ENCODE measurements at places on chromosomes 13 and 19.

GRCh38 chr19:23394511-23394910 is 760 bp downstream of the ZNF91 start:
- no peak for DNase-seq

DNA sequence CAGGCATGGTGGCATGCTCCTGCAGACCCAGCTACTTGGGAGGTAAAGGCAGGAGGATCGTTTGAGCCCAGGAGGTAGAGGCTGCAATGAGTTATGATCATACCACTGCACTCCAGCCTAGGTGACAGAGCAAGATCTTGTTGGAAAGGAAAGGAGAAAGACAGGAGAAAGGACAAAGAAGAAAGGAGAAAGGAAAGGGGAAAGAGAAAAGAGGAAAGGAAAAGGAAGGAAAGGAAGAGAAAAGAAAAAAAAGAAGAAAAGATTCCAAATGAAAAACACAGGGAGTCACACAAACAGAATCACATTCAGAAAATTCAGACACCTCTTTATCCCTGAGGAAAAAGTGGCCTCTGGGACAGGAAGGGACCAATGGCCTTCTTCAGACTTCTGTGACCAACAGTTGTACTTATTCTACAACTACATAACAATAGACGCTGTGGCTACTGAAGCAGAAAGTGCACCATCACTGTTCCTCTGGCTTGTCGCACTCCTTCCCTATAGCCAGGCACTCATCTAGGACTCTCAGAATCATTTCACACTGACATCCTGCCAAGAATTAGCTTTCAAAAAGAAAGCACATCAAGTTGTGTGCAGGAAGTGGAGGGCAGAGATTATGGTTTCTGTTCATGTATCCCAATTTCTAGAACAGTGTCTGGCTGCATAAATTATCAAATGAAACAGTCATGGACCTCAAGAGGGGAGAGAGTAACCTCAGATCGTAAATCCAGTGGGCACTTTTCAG is 5.9 kb downstream of the MTMR6 start:
- no peak for DNase-seq

- no peak for DNase-seq
Observed at GRCh38 chr13:108827646-108828045, 198.2 kb downstream of the MYO16 start.

GRCh38 chr19:34393031-34393430 is 11.2 kb upstream of the PDCD2L start:
- no peak for DNase-seq

DNA sequence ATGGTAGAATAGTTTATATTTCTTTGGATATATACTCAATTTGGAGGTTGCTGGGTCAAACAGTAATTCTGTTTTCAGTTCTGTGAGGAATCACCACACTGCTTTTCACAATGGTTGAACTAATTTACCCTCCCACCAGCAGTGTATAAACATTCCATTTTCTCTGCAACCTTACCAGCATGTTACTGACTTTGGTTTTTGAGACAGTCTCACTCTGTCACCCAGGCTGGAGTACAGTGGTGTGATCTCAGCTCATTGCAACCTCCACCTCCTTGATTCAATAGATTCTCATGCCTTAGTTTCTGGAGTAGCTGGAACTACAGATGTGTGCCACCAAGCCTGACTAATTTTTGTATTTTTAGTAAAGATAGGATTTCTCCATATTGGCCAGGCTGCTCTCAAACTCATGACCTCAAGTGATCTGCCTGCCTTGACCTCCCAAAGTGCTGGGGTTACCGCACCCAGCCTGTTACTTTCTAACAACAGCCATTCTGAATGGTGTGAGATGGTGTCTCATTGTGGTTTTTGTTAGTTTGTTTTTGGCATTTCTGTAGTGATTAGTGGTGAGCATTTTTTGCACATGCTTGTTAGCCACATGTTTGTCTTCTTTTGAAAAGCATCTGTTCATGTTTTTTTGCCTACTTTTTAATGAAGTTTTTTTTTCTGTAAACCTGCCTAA is 12.5 kb downstream of the ZNF714 start:
- no peak for DNase-seq

- DNase-seq: no peak
Observed at GRCh38 chr13:27371932-27372331, 52.5 kb upstream of the GTF3A start.

- DNase-seq: no peak
Observed at GRCh38 chr19:45069056-45069455, 7.2 kb downstream of the ZNF296 start.

- DNase-seq: no peak
Observed at GRCh38 chr19:3285647-3286176, 61.3 kb downstream of the CELF5 start.

DNA sequence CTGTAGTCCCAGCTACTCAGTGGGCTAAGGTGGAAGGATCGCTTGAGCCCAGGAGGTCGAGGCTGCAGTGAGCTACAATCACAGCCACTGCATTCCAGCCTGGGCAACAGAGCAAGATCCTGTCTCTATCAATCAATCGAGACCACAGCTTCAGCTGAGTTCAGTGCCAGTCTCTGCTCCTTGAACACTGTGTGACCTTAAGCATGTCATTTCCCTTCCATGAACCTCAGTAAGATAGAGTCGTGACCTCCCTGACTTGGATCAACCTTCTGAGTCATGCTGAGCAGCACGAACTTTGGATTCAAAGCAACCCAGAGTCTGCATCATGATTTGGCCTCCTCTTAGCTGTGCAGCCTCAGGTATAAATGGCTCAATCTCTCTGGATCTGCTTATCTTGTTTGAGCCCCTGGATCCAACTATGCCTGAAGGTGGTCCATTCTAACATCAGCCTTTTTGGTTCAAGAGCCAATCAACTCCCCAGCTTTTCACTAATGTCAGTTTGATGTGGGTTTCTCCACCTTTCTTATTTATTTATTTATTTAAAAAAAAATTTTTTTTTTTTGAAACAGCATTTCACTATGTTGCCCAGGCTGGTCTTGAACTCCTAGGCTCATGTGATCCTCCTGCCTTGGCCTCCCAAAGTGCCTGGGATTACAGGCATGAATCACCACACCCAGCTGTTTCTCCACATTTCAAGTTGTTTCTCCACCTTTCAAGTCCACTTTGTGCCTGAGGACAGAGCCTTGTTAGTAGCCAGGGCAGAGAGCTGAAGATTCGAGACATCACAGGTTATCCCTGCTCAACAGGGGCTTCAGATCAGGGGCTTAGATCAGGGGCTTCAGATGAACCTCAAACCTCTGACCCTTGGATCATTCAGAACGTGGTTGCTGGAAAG is 26.4 kb downstream of the PTPRS start:
- no peak for DNase-seq

DNA sequence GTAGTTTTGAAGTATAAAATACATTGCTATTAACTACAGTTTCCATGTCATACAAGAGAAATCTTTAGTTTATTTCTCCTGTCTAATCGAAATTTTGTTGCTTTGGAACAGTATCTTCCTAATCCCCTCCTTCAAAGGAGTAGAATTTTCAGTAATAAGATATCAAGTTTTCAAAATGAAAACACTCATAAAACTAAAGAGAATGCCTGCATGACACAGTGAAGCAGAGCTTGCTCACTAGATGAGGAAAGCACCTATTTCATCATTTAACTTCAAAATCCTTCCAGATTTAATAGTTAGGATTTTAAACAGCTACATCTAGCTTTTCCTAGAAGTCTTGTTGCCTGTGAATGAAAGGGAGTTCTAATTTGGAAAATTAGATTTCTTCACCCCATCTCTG is 80.8 kb downstream of the TNFSF11 start:
- DNase-seq: no peak

DNA sequence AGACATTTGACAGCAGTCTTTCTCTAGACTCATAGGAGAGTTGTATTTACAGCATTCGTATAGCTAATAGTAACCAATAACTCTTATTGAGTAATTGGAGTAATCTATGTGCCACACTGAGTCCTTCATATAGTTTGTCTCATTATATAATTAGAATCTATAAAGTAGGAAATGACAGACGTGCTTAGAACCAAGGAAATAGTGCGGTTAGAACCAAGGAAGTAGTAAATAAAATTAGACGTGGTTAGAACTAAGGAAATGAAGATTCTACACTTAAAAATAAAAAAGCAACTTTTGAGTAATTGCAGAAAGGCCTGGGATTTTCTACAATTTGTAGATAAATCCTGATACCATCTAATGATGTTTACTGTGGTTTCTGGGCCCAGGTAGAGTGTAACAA is 107.8 kb upstream of the TNFSF11 start:
- DNase-seq: no peak

DNA sequence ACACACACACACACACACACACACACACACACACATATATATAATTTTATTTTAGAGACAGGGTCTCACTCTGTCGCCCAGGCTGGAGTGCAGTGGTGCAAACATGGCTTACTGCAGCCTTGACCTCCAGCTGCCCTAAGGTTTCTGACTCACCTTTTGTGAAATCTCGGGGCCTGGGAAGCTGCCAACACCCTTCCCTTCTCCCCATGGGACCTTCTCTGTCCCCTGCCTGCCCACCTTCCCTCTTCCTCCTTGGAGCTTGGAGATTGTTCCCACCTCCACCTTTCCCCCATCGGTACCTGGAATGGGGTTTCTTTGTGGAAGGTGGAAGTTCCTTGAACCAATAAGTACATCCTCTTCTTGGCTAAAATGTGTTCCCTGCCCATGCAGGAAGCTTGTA is 6.3 kb downstream of the ARRDC5 start:
- DNase-seq: no peak

GRCh38 chr19:1560286-1560882 is 7.7 kb downstream of the MEX3D start:
- no peak for DNase-seq
